ENCODE measurements at places on chromosomes 2 and 18.

DNA sequence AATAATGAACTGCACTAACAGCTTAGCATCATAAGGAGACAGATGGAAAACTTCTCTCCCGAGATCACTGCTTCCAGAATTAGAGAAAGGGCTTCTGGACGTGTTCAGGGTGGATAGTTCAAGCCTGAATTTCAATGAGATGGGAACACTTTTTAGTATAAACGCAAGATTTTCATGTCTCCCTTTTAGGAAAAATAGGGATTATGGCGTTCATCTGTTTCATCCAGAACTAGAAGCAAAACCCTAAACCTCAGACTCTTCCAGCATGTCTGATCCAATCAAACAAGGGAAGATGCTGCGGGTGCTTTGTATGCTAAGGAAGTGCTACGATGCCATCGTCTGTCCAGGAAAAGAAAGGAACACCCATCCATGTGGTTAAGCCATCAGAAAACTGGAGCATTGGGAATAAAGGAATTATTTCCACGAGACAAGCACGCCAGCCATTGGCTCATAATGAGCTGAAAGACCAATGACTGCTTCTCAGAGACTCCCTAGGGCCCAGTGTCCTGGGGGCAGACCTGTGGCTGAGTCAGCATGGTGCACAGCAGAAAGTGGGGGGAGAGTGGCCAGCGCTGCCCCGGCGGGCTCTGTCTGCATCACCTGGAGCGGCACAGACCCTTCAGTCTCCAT lies 65.9 kb upstream of the AFF3 start:
- DNase-seq: no peak

DNA sequence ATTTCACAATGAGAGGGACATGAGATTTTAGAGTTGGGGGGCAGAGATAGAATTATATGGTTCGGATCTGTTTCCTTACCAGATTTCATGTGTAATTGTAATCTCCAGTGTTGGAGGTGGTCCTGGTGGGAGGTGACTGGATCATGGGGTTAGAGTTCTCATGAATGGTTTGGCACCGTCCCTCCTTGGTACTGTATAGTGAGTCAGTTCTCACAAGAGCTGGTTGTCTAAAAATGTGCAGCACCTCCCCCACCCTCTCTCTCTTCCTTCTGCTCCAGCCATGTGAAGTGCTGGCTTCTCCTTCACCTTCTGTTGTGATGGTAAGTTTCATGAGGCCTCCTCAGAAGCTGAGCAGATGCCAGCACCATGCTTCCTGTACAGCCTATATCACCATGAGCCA lies 138.1 kb downstream of the SCG2 start:
- no peak for DNase-seq

- peak; percentile 47 for DNase-seq
Observed at GRCh38 chr2:169107645-169108044, 38.3 kb downstream of the DHRS9 start.

GRCh38 chr2:132597831-132598230 lies 72.2 kb downstream of the LYPD1 start:
- no peak for DNase-seq

GRCh38 chr2:18791172-18791797 lies 201.9 kb upstream of the NT5C1B start:
- DNase-seq: no peak

DNA sequence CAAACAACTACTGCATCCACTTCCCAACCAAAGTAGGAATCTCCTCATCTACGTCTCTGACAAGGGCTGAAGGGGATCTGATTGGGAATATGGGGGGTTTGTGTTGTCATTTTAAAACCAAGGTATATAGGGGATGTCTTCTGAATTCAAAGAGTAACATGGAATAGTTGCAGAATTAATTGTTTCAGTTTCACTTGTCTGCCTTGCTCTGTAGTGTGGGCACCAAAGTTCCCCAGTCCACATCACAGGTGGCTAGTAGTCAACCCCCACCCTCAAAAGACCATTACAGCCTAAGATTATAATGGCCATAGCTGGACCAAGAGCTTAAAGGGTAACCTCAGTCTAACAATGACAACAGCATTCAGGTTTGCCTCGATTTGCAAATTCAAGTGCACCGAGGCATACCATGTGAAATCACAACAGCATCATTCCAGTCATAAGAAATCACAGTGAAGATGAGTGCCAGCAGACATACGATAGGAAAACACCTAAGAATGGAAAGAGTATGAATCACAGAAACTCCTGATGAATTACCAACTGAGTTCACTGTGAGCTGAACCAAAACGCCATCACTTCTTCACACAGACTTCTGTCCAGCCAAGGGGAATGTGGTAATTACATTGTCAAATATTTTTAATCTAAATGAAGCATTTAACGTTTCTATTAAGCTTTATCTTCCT lies 52.4 kb downstream of the MYO5B start:
- no peak for DNase-seq

DNA sequence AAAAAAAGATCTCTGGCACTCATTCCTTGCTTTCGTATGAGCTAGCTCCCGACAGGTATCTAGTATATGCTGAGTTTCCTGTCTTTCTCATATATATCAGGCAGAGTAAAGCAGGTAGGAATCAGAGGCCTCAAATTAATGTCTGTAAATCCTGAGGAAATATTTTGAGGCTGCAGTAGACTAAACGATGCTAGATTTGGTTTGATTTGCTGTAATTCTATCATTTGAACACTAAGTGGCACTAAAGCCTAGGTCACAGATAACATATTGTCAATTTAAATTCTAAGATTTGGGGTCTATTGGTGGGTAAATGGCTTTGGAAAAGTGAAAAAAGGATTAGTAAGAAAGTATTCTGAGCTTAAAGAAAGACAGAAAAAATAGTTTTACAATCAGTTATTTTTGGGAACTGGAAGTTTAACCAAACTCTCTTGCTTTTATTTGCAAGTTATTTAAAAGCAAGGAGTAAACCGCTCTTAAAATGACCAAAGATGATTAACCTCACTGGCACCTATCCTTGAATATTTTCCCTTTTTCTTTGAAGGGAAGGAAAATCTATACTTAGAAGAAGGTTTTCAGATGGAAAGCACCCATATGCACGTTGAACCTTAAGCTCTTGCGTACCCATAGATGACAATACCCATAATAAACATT lies 37.6 kb upstream of the SLC4A10 start:
- DNase-seq: no peak

- no peak for DNase-seq
Observed at GRCh38 chr2:71889759-71890684, 257.6 kb downstream of the CYP26B1 start.

- DNase-seq: no peak
Observed at GRCh38 chr18:49112031-49112430, 161.3 kb upstream of the SMAD7 start.

- DNase-seq: no peak
Observed at GRCh38 chr18:7037470-7037869, 80.1 kb downstream of the LAMA1 start.

- no peak for DNase-seq
Observed at GRCh38 chr2:240468303-240469238, 33.1 kb downstream of the GPC1 start.

DNA sequence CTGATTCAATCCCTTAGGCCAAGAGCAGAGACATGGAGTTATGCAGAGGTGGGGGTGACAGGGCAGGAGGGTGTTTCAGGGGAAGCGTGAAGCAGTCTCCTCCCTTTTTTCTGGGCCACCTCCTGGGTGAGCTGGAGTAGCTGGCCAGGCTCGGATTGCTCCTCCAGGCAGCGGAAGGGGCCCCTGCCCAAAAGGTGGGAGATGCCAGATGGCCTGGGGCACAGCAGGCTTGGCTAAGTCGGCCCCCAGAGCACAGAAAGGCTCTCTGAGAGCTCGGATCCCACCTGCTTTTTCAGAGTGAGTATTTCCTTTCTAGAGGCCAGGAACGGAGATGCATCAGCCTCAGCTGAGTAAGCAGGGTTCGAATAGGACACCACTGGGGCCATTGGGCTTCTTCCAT lies 196.9 kb downstream of the ANKRD30B start:
- no peak for DNase-seq

- DNase-seq: no peak
Observed at GRCh38 chr2:12828980-12829379, 112.2 kb downstream of the TRIB2 start.

- no peak for DNase-seq
Observed at GRCh38 chr18:21145371-21145770, 33.8 kb upstream of the ROCK1 start.

DNA sequence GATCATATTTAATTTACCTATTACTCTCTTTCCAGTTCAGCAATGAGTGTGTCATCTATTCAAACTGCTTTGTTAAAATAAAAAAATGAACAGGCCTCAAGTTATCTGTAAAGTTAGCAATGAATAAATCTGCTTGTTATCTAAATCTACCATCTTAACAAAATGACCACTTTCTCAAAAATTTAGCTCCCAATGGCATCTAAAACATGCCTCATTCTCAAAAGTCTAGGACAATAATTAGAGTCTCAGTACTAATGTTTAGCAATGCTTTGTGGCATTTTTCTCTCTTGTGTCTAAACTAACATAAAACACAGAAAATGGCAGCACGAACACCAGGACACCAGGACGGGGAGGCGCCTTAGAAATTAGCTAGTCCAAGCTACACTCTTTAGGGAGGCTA lies 3.6 kb upstream of the ASAP2 start:
- no peak for DNase-seq

DNA sequence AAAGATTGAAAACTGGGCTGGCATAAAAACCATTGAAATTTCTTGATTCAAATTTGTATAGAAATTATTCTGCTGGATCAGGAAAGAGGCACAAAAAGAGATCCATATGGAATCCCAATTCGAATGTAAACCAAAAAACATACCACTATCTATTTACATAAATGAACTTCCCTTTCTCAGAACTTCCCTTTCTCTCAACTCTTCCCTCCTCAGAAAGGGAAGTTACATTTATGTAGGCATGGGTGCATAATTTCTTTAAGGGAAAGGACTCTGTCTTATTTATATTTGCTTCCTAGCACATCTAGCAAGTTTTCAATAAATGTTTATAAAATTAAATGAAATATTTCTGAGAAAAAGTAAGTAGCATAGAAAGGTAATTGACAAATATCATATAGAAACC lies 398.1 kb upstream of the ATP5MC3 start:
- no peak for DNase-seq

GRCh38 chr2:203341741-203342310 lies 13.6 kb downstream of the ABI2 start:
- no peak for DNase-seq

DNA sequence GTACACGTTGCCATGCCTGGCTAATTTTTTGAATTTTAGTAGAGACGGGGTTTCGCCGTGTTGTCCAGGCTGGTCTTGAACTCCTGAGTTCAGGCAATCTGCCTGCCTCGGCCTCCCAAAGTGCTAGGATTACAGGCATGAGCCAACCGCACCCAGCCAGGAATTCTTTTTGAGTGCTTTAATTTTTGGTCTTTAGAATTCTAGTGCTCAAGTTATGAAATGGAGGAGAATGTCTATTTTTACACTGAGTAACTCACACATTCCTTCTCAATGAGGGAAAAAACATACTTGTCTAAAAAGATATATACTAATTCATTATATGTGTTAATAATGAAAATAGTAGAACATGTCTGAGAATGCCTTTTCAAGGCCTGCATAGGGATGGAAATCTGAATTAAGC lies 8.5 kb downstream of the ZNF396 start:
- DNase-seq: no peak

DNA sequence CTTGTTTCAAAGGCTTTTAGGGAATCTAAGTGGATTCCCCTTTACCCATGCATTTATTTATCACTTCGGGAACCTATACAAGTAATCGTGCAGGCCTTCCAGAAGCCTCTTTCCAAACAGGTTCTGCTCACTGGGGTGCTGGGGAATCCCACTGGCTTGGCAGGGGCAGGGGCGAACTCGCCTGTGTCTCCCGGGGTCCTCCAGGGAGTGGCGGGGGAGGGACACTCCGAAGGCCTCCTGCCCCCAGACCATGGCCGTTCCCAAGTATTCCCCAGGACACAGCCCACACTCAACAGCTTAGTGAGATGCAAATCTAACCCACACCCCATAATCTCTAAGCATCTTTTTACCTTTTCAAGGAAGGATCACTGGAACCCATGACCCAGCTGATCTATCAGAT lies 6.5 kb downstream of the DNMT3A start:
- DNase-seq: no peak

DNA sequence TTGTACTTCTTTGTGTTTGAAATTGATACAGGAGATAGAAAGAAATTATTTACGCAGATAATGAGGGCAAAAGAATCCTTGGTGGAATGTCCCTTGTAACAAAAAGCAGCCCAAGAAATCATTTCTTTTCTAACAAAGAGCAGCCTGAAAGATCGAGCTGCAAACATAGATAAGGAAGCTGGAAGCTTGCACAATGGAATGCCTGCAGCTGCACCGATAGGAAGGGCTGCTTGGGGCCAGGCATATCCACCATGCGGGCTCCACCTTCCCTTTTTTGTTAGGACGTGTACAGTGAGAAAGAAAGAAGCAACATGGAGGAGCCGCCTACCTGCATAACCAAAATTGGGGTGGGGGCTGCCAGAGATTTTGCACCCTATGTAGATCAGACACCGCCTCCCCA lies 568.7 kb downstream of the METTL4 start:
- DNase-seq: no peak
